ENCODE measurements at places on chromosomes 6 and 20.
A peak's percentile ranks its signal among the peaks of the same experiment; 100 is the strongest.

DNA sequence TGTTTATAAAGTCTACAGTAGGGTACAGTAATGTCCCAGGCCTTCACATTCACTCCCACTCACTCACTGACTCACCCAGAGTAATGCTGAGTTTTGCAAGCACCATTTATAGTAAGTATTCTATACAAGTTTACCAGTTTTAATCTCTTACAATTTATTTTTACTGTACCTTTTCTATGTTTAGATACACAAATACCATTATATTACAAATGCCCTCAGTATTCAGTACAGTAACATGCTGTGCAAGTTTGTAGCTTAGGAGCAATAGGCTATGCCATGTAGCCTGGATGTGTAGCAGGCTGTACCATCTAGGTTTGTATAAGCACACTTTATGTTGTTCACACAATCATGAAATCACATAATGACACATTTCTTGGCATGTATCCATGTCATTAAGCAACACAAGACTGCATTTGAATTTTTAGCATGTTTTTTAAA, 673.6 kb downstream of the CD109 start:
- no peak for DNase-seq

DNA sequence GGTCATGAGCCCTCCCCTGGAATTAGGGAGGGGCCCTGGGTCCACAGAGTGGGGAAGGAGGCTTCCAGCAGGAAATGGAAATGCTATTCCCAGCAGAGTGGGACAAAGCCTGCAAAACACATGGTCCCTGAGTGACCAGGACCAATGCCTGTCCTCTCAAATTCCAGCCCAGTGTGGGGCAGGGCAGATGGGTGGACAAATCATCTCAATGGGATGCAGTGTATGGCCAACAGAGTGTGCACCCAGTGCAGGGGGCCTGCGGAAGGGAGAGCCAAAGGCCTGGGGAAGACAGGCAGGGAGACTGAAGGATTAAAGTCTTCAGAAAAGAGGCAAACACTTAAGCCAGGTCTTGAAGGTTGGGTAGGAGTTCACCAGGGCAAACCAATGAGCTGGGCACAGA, 28.7 kb upstream of the PHACTR3 start:
- no peak for DNase-seq

- no peak for DNase-seq
Observed at GRCh38 chr6:56766806-56767178, 124.1 kb upstream of the DST start.

DNA sequence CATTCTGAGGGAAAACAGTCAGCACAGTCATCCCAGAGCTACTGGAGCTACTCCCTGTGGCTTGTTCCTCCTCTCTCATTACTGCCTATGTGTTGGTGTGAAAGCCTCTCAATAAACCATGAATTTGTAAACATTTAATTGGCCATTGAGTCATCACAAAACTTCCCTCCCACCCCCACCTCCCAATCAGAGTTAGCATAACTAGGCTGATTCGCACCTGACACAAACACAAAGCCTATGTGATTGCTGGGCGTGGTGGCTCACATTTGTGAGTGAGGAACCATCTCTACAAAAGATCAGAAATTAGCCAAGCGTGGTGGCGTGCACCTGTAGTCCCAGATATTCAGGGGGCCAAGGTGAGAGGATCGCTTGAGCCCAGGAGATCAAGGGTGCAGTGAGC, 17.1 kb upstream of the SNTA1 start:
- DNase-seq, result no peak

- DNase-seq, result no peak
Observed at GRCh38 chr6:82362144-82362543, 1.5 kb upstream of the TPBG start.

GRCh38 chr6:82437701-82438100, 74.1 kb downstream of the TPBG start:
- no peak for DNase-seq

GRCh38 chr6:28357036-28357435, 7.3 kb downstream of the ZKSCAN3 start:
- DNase-seq, result no peak

- DNase-seq, result no peak
Observed at GRCh38 chr20:58661598-58662473, 10.8 kb downstream of the STX16 start.

GRCh38 chr6:128028183-128028582, 127.3 kb upstream of the THEMIS start:
- no peak for DNase-seq

GRCh38 chr6:28988536-28989311, 16.4 kb downstream of the ZNF311 start:
- DNase-seq, result peak; percentile 74

DNA sequence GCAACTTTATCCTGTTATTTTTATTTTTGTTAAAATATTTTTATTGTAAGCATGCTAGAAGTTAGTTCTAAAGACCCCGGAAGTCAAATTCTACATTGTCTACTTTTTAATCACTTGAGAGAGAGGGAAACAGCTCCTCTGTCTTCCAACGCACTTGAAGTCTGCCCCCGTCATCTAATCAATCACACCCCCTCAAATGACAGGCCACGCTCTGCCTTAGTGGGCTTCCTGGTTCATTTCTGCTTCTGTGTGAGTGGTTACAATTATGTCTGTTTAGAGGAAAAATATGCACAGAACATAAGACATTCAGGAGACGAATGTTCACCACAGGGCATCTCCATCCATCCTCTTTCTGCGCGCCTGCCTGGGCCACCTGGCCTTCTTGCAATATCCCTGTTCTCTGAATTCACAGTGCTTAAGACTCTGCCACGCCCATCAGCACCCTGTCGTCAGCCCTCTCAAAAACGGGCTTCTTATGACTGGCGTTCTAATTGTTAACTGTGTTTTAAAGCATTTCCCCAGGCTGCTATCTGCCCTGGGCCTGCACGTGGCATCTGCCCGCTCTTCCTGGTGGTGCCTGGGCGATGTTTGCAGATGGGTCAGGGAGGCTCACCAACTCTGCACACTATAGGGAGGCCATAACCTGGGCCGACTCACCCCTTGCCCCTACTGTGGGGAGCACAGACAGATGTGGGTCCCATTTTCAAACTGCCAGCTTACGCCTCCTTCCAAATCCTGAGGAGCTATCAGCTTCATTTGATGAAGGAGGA, 15.4 kb downstream of the DACT2 start:
- DNase-seq, result no peak
